HuH-7 (cell line): ENCODE measurements at places on chromosomes 7 and 10.

- DNase-seq, result no peak
Observed at GRCh38 chr7:69739931-69740431, 141.7 kb downstream of the AUTS2 start.

- DNase-seq, result no peak
Observed at GRCh38 chr7:150357270-150357669, 11.4 kb upstream of the REPIN1 start.

DNA sequence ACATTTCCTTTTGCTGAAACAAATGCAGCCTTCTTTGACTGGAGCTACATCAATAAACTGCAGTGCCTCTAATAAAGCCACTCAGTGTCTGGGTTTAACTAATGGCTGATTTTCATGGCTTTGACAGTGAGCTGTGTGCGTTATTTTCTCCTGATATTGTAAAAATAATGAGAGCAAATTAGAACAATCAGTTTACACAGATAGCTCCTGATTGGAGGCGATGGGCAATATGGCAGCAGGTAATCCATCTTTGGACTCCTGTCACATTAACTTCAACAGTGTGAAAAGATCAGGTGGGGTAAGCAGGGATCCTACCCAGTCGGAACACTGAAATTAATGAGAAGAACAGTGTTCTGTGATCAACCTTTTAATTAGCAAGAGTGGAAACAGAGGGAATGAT lies 100.7 kb downstream of the POLL start:
- DNase-seq, result no peak

DNA sequence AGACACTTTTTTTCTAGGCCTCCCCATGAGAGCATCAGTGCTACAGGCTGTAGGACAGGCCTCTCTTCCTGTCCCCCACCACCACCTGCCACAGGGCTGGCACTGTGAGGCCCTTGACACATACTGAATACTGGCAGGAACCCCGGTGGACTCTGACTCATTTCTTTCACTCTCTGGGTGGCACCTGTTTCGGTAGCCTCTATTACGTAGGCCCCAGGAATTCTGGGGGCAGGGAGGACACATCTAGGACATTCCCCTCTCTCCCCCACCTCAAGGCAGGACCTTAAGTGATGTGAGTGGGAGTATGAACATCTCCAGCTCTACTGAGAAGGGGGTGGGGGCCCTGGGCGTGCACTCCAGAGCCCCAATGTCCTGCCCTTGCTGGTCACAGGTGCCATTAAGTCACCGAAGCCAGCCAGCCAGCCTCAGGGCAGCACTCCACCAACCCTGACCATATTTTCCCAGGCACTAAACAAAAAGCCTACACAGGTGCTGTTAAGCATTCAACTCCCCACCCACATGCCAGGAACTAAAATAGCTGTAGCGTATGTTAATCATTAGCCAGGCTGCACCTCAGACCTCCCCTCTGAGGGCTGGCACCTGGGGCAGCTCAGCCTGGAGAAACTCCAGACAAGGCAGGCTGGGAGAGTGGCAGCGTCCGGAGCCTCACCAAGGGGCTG lies 8.9 kb downstream of the ANXA11 start:
- peak; percentile 68 for DNase-seq

GRCh38 chr7:65809982-65810288 lies 62.9 kb upstream of the VKORC1L1 start:
- DNase-seq, result no peak

GRCh38 chr7:3068530-3068929 lies 24.9 kb upstream of the CARD11 start:
- no peak for DNase-seq

DNA sequence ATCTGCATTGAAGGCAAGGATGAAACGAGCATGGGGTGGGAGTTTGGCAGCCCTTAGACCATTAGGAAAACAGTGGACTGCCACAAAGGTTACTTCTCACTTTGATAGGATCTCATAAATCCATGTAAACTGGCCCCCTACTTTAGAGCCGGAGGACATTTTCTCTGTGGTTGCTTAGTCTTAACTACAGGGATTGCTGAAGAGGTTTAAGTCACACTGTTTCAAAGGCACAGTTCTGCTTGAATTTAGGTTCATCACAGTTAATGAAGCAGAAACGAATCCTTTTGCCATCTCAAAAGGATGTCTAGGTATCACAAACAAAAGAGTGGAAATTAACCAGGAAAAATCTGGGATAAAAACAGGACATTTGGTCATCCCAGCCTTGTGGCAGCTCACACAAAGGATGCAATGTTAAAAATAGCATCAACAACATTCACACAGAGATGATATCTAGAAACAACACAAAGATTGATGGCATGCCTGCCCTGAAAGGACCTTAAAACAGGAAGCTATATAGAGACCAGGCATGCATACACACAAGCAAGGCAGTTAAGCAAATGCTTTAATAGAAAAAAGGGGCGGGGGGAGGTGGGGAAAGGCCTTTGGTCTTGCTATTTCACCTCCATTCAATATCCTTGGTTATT lies 74.0 kb downstream of the DOCK4 start:
- DNase-seq, result no peak

GRCh38 chr10:22219308-22219707 lies 1.5 kb upstream of the EBLN1 start:
- DNase-seq, result no peak

GRCh38 chr7:113207931-113208330 lies 89.6 kb upstream of the SMIM30 start:
- no peak for DNase-seq

DNA sequence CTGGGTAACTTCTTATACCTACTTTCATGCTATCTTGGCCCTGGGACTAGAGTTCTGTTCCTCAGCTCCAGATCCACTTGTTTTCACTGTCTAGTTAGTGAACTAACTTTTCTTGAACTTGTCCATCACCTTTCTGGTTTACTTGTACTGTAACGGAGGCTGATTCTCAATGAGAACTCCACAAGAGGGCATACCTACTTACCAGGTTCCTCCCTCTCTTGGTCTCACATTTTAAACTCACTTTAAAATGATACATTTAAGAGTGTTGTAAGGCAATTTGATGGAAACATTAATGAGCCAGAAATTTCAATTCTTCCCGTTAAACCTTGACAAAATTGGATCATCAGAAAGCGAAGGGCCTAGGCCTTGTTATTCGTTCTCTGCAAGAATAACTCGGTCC lies 111.6 kb downstream of the MAGI2 start:
- no peak for DNase-seq

DNA sequence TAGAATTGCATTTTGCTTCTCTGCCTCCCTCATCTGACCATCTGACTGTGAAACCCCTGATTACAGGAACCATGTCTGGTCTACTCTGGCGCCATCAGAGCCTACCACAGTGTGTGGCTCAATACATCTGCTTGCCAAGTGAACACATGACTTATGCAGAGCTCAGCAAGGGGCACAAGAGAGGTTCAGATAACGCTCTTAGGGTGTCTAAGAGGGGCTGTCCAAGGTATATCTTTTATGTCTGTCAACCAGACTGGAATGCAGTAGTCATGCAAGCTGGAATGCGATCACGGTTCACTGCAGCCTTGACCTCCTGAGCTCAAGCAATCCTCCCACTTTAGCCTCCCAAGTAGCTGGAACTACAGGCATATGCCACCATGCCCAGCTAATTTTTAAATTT lies 10.3 kb upstream of the RRP12 start:
- no peak for DNase-seq

DNA sequence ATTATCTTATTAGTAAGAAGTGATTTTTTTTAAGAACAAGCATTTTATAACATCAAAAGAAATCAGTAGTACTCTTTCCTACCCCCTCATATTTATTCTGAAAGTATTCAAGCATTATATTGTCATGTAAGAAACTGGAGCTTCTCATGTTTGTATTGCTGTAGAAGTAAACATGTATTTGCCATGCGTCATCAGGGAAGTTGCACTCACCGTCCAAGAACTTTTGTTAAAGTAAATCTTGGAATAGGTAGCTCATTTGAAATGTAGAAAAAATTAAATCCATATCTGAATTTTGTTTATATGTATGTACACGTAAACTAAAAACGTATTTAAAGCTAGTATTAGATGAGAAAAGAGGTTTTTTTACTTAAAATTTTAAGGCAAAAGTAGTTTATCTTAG lies 96.8 kb downstream of the PTEN start:
- DNase-seq, result no peak

DNA sequence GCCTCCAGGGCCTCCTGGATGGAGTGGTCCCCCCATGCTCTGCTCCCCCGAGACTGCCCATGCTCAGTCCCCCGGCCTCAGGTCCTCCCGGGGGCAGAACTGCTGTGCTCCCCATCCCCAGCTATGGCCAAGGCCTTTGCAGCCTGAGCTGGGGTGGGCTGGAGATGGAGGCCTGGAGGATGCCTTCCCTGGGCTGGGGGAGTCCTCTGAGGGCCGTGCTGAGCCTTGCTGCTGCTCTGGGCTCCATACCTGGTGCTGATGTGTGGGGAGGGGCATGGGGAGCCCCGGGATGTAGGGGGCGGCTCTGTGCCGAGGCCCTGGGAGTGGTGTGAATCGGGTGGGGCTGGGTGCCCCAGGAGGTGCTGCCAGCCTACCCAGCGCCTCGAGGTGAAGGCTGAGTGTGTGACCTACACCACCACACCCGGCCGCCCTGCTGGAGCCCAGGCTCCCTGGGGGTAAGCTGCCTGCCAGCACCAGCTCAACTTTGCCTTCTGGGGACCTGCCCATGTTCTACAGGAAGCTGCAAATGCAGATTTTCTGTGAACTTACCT lies 109.5 kb downstream of the UNCX start:
- DNase-seq, result no peak

GRCh38 chr10:110426294-110427181 lies 71.2 kb upstream of the DUSP5 start:
- peak; percentile 67 for DNase-seq

DNA sequence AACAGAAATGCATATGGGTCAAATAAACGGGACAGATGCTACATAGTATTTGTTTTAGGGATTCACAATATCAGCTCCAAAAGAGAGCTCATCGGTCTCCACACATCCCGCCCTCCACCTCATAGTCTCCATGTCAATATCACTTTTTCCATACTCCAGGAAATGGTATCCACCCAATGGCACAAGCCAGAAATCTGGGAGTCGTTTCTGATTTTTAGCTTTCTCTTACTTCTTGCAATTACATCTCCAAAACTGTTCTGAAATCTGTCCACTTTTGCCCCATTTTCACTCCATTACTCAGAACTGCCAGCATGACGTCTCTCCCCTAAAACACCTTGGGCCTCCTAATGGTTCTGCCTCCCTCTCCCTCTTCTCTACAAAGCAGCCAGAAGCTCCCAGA lies 47.4 kb upstream of the EZH2 start:
- no peak for DNase-seq

DNA sequence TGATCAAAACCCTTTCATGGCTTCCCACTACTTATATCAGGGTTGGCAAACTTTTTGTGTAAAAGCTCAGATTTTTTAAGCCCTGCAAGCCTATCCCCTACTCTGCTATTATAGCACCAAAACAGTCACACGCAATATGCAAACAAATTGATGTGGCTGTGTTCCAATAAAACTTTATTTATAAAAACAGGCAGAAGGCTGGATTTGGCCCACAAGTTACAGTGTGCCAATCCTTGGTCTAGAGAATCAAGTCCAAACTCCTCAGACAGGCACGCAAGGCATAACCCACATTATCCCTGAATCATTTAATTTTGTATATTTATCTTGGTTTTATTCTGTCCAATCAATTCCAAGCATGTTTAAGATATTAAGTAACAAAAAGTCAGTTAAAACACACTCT lies 71.9 kb downstream of the SGMS1 start:
- DNase-seq, result no peak

GRCh38 chr10:77911535-77912123 lies 14.9 kb downstream of the DLG5 start:
- peak; percentile 39 for DNase-seq

DNA sequence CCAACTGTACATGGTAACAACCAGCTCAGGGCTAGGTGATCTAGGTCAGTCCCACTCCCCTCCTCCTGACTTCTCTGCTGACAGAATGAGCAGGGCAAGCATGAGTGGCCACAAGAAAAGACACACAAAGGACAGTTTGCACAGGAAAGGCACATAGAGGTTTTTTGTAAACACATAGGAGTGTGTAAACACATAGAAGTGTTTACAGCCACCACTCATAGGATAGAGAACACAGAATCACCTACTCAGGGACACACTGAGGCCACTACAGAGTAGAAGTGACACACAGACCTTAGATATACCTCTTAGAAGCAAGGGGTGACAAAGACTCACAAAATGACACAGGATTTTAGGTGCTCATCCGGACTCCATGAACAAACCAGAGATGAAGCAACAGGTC lies 19.0 kb downstream of the NUDCD3 start:
- no peak for DNase-seq
